ENCODE measurements at places on chromosomes 16 and 17.

DNA sequence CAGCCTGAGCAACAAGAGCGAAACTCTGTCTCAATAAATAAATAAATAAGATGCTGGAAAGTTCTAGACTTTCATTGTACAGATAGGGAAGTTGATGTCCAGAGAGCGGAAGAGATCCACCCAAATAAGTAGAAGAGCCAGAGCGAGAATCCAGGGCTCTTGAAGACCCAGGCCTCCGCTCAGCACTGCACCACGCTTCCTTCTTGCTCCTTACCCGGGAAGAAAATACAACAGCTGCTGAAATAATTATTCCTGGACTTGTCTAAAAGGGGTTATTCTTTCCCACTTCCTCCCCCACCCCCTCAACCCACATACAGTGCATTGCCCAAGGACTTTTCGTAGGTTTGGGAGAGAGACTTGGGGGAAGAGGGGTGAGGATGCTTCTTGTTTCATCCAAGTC is 26.7 kb downstream of the CDK5RAP3 start:
- no peak for DNase-seq

DNA sequence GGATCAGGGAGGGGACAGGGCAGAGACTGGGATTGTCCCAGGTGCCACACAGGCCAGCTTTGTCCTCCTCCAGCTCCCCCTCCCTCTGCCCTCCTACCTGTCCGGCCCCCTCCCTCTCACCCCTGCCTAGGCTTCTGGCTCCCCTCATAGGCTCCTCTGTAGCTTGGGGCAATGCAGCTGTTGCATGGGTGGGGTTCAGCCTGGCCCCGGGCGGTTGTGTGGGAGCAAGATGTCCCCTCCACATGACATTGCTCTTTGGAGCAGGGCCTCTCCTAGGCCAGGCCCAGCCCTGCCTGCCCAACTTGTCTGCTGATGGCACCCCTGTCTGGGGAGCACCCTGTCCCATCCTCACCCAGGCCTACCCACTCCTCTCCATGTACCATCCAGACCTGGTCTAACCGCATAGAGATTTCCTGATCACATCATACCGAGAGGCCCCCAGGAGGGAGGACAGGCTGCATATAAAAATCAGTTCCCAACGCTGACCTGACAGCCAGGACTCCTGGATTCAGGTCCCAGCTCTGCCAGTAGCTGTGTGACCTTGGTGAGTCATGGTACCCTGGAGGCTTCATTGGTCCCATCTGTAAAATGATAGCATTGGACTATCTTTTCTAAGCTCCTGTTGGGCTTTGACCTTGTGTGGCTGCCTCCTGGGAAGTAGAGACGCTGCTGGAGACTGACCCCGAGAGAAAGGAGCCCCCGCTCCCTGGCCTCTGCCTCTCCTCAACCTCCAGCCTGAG is 48.8 kb upstream of the DLX4 start:
- DNase-seq = no peak

DNA sequence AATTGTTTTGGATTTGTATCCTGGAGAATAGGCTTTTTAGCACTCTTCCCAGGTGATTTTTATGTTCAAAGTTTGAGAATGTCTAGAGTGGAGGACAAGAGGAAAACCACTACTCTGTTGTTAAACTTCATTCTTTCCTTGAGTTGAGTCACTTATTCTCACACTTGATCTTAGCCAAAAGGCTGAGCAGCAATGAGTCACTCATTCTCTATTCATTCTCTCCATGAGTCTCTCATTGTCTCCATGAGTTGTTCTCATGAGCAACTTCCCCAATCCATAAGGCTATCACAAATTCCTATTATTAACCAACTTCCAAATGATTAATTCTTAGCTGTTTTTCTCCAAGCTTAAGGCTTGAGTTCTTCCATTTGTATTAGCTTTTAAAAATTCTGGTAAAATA is 1393.3 kb downstream of the CDH8 start:
- DNase-seq = no peak

DNA sequence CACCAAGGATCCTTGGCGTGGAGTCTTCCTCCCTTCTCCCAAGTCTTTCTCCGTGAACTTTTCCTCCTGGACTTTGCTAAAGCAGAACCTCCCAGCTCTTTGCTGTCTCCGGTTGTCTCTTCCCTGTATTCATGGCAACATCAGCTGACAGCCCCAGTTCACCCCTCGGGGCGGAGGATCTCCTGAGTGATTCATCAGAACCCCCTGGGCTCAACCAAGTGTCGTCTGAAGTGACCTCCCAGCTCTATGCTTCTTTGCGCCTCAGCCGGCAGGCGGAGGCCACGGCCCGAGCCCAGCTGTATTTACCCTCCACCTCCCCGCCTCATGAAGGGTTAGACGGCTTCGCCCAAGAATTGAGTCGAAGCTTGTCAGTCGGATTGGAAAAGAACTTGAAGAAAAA is 943 bp downstream of the CNTROB start:
- no peak for DNase-seq

GRCh38 chr16:63655846-63656245 is 1466.0 kb downstream of the CDH11 start:
- no peak for DNase-seq

- no peak for DNase-seq
Measured at GRCh38 chr16:62921904-62922303, 885.7 kb upstream of the CDH8 start.

DNA sequence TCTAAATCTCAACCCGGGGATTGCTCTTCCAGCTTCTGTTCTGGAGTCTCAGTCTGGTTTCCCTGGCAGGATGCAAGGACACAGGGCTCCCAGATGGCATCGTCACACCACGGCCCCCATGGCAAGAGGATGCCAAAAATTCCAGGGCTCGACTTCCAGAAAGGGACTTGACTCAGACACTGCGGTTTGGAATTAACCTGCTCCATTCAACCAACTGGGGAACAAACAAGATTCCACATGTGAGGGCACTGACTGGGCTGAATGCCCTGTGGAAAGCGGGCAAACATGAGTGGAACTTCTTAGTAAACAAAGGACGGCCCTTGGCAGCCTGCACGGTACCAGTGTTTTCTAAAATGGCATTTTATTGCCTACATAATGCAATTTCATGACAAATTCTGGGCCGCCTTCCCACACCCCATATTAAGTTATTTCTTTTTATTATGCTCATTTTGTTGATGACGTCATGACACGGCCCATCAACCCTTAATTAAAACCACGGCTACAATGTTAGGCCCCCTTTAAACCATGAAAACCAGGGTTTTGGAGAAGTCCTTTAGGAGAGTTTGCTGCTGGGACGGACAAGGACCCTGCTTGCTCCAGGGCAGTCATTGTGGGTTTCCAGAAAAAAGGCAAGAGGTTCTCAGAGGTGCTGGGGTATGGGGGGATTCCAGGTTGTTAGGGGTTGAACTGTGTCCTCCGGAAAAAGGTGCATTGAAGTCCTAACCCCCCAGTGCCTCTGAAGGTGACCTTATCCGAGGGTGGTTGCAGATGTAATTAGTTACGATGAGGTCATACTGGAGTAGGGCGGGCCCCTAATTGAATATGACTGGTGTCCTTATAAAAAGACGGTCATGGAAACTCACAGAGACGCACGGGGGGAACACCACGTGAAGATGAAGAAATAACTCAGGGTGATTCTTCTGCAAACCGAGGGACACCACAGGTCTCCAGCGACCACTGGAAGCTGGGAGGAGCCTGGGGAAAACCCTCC is 205.6 kb downstream of the FOXL1 start:
- DNase-seq = no peak

GRCh38 chr17:76014925-76015261 is 12.2 kb downstream of the EVPL start:
- no peak for DNase-seq

DNA sequence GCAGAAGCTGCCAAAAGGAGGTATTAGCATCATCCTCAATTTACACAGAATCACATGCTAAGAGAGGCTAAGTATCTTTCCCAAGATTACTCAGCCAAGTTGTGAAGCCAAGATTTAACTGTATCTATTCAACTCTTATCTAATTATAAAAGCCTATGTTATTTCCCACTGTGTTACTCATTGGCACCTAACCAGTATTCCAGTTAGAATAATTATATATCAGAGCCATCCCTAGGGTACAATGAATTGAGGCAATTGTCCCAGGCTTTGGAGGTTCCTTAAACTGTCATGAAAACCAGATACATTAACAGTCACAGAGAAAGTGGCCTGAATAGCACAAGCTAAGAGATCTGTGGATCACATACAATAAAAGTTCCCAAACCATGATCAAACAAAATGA is 10.9 kb upstream of the AMFR start:
- DNase-seq = no peak

- DNase-seq = no peak
Measured at GRCh38 chr16:5647051-5647450, 549.5 kb upstream of the EEF2KMT start.

GRCh38 chr17:78211032-78211431 is 3.0 kb upstream of the BIRC5 start:
- DNase-seq = no peak

DNA sequence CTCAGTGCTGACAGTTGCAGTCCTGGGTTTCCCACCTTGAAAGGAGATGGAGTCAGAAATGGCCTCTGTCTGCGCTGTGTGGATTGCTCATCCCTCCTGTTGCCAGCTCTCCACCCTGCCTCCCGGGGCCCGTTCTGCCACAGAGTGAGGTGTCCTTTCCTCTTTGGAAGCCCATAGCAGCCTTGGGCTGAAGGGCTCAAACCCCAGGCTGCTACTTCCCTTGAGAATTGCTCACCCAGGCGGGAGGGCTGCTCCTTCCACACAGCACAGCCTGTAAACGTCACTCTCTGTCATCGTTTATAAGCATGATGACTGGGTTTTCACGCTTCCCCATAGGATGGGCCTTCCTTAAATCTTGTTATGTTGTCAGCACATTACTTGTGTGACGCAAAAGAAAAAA is 62.7 kb downstream of the FOXK2 start:
- no peak for DNase-seq

GRCh38 chr17:77319211-77320043 is 178.7 kb downstream of the SEC14L1 start:
- DNase-seq = no peak

GRCh38 chr16:73615071-73615940 is 567.4 kb upstream of the ZFHX3 start:
- no peak for DNase-seq

DNA sequence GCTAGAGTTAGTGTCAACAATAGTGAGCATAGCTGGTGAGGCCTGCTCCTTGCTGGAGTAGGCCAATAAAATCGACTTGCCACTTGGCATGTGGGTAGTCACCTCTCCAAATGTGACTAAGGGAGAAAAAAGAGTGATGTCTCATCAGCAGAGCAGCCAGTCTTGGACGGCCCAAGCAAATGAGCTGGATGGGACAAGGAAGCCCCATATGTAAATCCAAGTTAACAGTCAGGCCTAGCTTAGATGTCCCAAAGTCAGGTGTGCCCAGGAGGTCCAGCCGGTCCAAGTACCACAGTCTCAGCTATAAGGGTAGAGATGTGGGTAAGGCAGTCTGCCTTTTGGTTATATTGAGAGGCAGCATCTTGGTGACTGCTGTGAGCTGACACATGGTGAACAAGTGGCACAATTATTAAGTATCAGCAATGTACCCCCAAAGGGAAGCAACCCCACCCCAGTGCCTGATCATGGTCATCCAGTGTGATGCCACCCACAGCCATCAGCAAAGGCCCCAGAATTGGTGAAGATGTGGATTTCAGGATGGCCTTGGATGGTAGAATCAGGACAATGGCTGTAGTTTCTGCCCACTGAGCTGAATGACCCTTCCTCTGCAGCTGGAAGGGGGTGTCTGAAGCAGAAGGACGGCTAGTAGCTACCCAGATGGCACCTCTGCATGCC is 83.4 kb downstream of the TNFRSF13B start:
- no peak for DNase-seq

DNA sequence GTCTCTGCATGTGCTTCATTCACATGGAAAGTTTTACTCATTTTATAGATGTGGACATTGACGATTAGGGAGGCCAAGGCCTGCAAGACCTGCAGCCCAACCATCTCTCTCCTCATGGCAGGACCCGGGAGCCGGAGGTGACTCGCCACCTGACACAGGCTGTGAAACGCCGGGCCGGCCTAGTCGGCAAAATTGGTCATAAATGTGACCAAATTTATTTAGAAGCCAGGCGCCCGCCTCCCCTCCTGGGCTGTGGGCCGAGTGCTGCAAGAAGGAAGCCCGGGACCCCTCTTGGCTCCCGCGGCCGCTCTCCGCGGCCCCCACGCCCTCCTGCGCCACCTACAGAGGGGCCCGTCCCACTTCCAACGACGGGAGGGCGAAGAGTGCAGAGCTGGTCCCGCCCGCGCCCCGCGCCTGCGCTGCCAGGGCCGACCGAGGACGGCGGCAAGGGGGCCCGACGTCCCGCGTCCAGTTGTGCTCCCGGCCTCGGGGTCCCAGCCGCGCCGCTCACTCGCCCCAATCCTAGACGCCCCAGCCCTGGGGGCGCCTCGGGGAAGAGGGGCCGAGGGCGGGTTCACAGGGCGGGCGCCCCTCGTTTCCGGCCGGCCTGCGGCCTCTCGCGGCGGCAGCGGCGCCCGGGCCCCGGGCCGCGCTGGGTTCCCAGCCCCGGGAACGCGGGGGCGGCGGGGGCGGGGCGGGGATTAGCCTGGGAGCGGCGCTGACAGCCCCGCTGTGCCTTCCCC is 47.5 kb downstream of the WNT3 start:
- DNase-seq = no peak

GRCh38 chr17:75642784-75643642 is 9.8 kb downstream of the SMIM5 start:
- no peak for DNase-seq

DNA sequence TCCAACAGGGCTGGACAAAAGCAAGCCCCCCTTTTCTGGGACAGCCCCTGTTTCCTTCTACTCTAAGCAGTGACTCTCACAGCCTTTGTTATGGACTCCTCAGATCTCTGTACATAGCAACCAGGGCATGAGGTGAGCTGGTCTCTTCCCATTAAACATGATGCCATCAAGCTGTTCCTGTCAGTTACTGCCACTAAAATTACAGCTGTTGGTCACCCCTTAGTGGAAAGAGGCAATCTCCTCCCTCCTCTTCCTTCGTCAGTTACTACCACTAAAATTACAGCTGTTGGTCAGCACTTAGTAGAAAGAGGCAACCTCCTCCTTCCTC is 95.2 kb upstream of the SMIM36 start:
- no peak for DNase-seq

Data from activated naive CD4-positive, alpha-beta T cell treated with anti-CD3 and anti-CD28 coated beads, Interleukin-2, amount 50 U/mL, for 72 hours (primary cell).